Myocyte (in vitro differentiated cells): ENCODE measurements at places on chromosomes 7 and 10.

GRCh38 chr7:140403878-140404564, at the start of gene RAB19:
Gene RAB19 (plus strand): TSS chr7:140404058. CDS start chr7:140407647, 3,589 bp downstream.
- DNase-seq, result no peak

DNA sequence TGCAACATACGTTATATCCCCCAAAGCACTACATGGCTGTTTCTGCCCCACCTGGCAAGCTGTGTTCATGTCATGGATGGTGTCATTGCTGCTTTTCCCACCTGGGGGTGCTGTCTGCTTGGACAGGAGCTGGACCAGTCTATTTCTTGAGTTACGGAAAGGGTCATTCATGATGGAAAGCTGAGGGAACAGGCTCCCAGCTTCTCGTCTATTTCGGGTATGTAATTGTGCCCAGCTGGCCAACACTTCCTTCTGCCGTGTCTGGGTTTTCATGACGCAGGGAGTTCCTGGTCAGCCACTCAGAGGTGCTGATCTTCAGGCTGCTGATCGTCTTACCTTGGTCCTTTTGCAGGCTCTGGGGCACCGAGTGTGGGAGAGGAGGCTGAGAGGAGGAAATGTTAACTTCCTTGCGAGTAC, 8.6 kb downstream of the BTBD16 start:
- peak; percentile 80 for DNase-seq

DNA sequence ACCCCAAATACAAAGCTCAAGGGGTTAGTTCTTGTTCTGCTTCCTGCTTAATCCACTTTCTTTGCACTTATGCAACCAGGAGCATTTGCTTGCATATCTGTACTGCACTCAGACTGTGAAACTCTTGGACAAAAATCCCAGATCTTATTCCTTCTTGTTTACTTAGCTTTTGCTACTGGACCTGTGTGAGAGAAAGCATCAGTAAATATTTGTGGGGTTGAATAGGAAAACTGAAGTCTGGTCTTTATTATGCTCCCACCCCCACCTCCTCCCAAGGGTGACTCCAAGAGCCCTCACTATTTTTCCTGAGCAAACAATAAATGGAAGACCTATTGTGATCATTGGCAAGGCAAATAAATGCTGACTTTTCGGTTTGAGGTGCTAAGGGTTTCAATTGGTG, 57.1 kb upstream of the VSTM2A start:
- DNase-seq, result no peak

GRCh38 chr7:158284617-158285382, 302.8 kb downstream of the PTPRN2 start:
- DNase-seq, result no peak

DNA sequence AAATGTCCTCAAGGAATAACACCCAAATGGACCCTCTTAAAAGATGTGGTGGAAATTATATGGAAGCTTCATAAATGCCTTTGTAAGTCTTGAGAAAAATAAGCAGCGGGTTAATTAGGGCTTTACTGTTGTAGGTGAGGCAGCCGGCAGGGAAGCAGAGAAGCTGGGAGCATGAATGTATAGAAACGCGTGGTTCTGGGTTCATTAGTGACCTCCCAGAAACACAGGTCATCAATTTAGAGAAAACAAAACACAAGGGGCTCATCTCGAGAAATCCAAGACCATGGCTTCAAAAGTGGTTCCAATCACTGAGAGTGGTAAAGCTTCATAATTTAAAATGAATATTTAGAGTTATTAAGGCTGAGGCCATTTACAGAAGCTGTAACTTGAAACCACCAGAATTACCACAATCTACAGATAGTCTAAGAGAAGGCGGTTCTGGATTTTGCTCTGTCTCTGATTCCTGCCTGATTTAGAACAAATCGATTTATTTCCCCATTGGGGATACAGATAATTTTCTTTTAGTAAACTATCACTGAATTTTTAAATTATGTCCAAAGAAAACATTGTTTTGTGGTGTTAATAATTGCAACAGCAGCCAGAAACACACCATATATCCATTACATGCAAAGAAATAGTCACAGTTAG, 20.7 kb downstream of the GARIN1A start:
- DNase-seq, result no peak
